Omental fat pad (tissue), 4 donors: ENCODE measurements at places on chromosomes 7 and 10.
A peak's percentile ranks its signal among the peaks of the same experiment; 100 is the strongest.

GRCh38 chr7:77710067-77710466, 13.8 kb downstream of the RSBN1L start:
- no peak for DNase-seq

DNA sequence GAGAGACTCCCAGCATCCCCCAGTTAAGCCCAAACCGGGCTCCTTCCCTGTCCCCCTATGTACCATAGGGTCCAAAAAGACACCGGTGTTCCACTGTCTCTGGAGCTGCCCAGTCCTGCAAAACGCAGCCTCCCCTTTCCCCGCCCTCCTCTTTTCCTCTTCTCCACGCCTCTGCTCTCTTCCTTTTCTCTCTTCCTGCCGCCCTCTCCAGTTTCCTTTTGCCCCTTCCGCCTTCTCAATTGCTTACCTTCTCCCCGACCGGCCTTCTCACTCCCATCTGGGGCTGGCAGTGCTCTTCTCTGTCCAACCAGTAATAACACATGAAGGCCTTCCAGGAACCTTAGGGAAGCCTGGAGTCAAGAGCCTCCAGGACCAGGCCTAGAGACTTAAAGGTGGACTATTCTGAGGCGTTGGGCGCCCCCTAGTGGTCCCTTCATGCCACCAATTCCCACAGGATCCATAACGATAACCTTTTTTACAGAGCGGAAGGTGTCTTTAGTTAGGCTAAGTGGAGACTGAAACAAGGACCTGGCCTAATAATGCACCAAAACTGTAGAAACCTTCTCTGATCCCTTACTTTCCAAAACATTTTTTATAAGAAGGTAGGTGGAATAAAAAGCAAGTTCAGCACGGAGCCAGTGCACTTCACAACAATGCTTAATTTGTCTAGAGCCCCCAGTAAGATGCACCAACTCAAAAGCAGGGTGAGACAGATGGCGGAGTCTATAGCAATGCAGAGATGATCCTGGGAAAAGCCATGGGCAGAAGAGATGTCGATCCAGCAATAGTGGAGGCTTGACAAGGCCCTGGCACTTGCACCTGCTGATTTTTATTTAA, 27.2 kb upstream of the MSRB2 start:
- peak; percentile 89 for DNase-seq

GRCh38 chr10:132417257-132417910, 20.4 kb downstream of the PWWP2B start:
- DNase-seq, result no peak

DNA sequence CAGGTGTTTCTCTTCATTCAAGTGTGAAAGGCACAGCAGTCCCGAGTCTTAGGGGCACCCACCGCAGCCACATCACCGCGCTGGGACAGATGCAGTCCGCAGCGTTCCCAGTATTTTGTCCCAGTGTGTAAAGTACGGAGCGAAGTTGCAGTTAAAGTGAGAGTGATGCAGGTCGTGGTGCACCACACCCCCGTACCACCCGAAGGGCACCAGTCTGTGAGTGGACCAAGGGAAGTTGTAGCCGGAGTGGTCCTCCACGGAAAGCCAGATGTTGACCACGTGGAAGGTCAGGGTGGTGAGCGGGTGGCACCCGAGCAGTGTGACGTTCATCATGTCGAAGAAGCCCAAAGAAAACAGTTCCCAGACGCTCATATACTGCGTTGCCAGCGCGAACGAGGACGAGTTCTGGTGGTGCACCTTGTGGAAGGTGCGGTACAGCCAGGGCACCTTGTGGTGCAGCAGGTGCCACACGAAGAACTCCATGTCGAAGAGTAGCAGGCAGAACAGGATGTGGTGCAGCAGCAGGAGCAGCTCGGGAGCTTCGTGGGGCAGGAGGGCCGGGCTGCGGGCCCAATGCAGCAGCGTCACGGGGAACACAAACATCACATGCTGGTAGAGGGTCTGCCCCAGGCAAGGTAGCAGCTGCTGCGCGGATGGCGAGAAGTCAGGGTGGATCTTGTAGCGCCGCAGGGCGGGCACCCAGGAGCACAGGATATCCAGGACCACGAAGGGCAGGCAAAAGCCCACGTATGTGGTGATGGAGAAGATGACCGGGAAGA, 526 bp downstream of the CH25H start:
- DNase-seq, result no peak

DNA sequence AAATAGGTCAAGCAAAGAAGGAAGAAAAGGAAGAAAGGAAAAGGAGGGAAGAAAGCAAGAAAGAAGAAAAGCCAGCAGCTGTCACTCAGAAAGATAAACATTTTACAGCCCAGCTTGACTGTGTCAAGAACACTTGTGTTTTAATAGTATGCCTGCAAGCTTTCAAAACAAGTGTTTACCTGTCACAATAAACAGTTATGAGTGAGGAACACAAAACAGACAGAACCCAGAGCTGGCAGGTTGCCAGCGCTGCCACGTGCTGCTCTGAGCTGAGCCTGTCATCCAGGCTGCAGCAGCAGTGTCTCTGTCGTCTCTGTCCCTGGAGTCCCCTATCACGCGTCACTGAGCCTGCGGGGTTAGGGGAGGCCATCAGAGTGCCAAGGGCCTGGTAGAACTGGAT, 827.6 kb upstream of the AUTS2 start:
- DNase-seq, result no peak

GRCh38 chr10:97278491-97278989, 13.9 kb downstream of the ARHGAP19 start:
- DNase-seq, result no peak

DNA sequence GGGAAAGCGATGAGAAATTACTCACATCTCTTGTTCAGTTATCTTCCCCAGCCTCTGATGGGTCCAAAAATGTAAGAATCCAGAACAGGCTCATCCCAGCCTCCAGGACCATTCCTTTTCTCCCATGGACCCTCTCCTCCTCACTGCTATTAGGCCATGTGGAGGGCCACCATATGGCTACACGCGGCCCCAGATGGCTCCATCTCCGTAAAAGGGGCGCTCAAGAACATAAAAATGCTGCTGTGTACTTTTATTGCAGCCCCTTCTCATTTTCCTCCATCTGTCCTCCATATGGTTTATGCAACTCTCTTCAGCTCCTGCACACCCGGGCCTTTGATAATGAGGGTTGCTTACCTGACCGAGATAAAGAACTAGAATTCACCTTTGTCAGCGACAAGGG, 166.2 kb downstream of the RAPGEF5 start:
- DNase-seq, result no peak

DNA sequence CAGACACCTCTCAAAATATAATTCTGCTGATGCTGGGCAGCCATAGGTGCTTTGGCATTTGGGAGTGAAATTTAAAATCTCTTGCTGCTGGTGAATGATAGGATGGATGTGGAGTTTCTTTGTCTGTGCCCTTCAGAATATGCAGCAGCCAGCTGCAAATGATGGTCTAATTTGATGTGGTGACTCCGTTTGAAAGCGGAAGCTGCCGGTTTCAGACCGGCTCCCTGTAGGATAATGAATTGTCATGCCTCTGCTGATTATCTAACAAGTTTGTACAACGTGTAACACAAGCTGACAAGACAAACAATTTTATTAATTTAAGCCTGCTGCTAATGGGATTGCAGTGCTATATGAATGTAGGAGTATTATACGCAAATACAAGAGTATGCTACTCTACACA, 103.5 kb downstream of the SND1 start:
- DNase-seq, result no peak

GRCh38 chr7:139990142-139990535, 72.6 kb downstream of the PARP12 start:
- DNase-seq, result no peak

GRCh38 chr10:80457554-80458262, 3.6 kb downstream of the TSPAN14 start:
- DNase-seq, result no peak

GRCh38 chr7:33922820-33923219, 17.5 kb downstream of the BMPER start:
- no peak for DNase-seq

DNA sequence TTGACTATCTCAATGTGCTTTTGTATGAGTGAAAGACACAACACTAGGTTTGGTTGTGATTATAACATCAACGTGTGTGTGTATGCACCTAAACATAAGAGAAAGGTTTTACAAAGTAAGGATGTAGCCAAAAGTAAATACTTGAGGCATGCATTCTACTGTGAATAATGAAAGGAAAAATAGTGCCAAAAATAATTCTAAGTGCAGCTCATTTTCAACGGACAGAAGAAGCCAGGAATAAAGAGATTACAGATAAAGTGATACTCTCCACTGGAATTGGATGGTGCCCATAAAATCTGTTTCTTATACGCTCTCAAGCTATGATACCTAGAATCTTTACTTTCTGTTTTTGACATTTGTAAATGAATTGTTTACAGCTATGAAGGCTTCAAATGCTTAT, 135.0 kb upstream of the TMEM72 start:
- no peak for DNase-seq

- no peak for DNase-seq
Measured at GRCh38 chr10:20429742-20430141, 467.4 kb downstream of the NEBL start.

- DNase-seq, result no peak
Measured at GRCh38 chr10:70679498-70679897, 7.2 kb downstream of the ADAMTS14 start.

GRCh38 chr10:9379183-9379582, 1324.7 kb downstream of the GATA3 start:
- no peak for DNase-seq

DNA sequence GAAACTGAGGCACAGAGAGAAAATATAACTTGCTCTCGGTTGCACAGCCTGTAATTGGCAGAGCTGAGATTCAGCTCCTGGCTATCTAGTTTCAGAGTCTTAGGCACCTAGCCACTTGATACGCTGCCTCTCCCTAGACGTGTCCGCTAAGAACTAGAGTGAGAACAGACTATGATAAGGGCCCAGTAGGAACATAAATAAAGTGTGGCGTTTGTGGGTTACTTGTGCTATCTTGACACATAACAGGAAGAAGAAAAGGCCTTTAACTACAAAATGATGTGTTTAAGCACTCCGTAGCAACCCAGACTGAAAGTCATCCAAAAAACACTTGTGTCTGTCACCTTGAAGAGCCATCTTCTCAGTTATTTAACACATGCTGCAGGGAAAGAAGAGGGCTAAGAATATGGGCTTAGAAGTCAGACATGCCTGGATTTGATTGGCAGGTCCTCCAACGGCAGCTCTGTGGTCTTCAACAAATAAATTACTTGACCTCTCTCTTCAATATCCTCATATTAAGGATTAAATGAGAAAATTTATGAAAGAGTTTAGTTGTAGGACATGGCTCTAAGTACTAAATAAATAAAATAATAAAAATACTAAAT, 96.2 kb downstream of the SGMS1 start:
- DNase-seq, result no peak

- no peak for DNase-seq
Measured at GRCh38 chr10:95831515-95831914, 75.6 kb downstream of the ENTPD1 start.

DNA sequence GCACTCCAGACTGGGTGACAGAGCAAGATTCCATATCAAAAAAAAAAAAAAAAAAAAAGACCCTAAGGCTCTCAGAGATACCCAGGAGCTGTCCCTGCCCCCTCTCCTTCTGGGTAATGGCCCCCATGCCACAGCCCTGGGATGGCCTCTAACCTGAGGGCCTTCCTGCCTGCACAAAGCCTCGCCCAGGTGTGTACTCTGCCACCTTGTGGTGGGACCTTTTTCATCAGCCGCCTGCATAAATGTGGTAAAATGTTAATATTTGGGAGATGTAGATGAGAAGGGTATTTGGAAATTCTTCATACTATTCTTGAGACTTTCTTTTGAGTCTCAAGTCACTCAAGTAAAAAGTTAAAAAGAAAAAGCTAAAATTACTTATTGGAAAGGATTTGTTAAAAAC, 46.3 kb upstream of the RNF216 start:
- no peak for DNase-seq

GRCh38 chr7:105906695-105907094, 30.3 kb upstream of the ATXN7L1 start:
- DNase-seq, result no peak

- DNase-seq, result no peak
Measured at GRCh38 chr10:62681211-62681940, 123.1 kb upstream of the ADO start.

GRCh38 chr7:95599069-95599468, 2.8 kb upstream of the PDK4 start:
- no peak for DNase-seq

DNA sequence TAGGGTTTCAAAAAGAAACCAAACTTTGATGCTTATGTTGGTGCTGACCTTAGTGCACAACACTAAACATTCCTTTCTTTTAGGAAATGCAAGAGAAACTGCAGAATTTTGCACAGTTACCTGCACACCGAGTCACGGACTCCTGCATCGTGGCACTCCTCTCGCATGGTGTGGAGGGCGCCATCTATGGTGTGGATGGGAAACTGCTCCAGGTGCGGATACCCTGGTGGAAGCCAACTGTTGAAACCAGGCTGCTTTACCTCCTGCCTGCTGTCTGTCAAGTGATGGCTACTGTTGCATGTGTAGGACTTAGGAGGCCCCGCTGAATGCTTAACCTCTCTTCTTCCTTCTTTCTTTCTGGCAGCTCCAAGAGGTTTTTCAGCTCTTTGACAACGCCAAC, 11.7 kb downstream of the CASP2 start:
- DNase-seq, result no peak

- no peak for DNase-seq
Measured at GRCh38 chr7:120171406-120171805, 101.6 kb upstream of the KCND2 start.

- DNase-seq, result no peak
Measured at GRCh38 chr7:1924258-1924817, 254.3 kb downstream of the ELFN1 start.

- no peak for DNase-seq
Measured at GRCh38 chr7:54967377-54967776, 51.4 kb upstream of the EGFR start.

DNA sequence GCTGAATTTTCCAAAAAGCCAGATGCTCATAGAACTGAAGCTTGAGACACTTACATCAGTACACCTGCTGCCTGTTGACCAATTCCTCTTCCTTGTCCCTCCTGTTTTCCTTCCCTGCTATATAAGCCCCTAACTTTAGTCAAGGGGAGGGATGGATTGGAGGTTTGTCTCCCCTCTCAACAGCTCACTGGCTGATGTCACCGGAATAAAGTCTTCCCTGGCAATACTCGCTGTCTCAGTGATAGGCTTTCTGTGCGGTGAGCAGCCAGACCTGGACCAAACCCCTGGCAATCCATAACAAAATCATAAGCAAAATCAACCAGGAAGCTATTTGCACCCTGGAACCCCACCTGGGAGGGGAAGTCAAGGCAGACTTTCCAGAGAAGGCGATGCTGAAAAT, 929 bp upstream of the IRF5 start:
- DNase-seq, result no peak

DNA sequence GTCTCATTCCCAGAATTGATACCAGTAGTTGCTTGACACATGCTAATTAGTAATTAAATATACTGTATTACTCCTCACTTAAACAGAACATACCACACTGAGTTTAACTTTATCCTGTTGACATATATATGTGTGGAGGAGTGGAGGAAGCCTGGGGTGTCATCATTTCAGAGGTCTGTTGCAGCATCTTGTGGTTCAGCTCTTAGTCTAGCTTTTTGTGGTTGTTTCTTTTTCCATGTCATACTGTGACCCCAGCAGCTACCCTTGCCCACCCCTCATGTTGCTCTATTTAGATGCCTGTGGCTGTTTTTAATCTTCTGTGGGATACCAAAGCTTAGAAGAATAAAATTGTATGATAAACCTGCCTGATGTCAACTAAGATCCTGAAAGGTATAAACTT, 875.4 kb downstream of the LRMDA start:
- DNase-seq, result no peak

- DNase-seq, result no peak
Measured at GRCh38 chr10:89079961-89080360, 89.4 kb downstream of the FAS start.
